ENCODE measurements at places on chromosomes 6 and 20. TPM values are rescaled to one million over a fixed set of nuclear protein-coding genes. Genes with fewer than 3 reads are reported as not detected.

Gene RAMACL
- 2.4 TPM for total RNA-seq

Gene GNMT
- total RNA-seq: 0.36 TPM

Gene NPEPL1
- total RNA-seq: 24.5 TPM

Gene MUC22
- not detected for total RNA-seq

Gene OR2B6
- total RNA-seq: not detected

- peak; percentile 80 for DNase-seq
Measured at GRCh38 chr6:142728910-142729481, 216.0 kb downstream of the HIVEP2 start.

DNA sequence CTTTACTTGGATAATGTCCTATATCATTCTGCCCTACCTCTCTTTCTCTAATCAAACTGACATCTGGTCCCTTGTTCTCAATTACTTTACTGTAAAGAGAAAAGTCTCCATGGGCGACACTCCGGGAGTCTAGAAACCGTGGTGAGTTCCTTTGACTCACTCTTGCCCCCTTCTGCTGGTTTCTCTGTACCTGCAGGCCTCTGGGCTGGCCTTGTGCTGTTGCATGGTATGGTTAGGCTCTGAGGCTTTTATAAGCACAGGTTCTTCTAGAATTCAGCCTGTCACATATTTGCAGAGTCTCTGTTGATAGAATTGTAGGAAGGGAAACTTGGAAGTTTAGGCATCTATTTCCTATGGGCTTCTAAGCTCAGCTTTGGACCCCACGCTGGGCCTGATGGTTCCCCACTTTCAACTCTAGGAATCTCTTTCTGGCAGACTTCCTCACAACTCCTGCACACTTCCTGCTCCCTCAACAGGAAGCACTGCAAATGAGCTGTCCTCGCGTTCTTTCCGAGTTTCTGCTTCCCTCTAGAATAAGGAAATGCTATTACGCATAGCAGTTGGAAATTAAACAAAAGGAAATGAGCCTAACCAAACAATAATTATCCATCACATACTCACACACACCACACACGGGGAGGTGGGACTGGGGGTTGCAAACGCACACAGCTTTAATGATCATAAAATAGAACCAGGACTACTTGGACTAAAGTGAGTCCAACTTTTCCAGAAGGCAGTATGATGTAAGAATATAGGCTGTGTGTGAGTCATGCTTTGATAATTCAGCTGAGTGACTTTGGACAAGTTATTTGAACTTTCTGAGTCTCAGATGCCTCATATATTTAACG is 683.3 kb downstream of the QKI start:
- peak; percentile 55 for DNase-seq

GRCh38 chr6:149823013-149823412 is 41.1 kb downstream of the LRP11 start:
- DNase-seq: no peak

Data from fibroblast of the aortic adventitia (primary cell).